Iris pigment epithelial cell (primary cell): ENCODE measurements at places on chromosomes 7 and 10.

GRCh38 chr7:137086896-137087295, 218.4 kb downstream of the CHRM2 start:
- no peak for DNase-seq

DNA sequence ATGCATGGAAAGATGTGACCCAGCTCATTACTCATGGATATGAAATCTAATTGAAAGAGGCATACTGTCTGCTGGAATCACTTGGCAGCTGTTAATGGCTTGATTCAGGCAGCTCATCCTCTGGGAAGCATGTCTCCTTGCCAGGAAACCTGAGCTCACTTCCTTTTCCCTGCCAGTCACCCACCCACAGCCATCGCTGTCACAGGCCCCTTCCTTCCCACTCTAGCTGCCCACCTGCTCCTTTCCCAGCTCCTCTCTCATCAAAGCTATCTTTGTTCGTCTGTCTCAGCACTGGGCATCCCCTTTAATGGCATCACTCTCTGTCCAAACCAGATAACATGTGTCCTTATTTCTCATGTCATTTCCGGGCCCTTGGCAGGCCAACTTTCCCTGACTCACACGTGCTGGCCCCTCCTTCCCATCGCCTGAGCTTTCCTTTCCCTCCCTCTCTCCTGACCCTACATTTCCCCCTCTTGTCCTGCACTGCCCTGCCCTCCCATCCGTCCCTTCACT, 721.9 kb downstream of the TNS3 start:
- DNase-seq = peak; percentile 44

DNA sequence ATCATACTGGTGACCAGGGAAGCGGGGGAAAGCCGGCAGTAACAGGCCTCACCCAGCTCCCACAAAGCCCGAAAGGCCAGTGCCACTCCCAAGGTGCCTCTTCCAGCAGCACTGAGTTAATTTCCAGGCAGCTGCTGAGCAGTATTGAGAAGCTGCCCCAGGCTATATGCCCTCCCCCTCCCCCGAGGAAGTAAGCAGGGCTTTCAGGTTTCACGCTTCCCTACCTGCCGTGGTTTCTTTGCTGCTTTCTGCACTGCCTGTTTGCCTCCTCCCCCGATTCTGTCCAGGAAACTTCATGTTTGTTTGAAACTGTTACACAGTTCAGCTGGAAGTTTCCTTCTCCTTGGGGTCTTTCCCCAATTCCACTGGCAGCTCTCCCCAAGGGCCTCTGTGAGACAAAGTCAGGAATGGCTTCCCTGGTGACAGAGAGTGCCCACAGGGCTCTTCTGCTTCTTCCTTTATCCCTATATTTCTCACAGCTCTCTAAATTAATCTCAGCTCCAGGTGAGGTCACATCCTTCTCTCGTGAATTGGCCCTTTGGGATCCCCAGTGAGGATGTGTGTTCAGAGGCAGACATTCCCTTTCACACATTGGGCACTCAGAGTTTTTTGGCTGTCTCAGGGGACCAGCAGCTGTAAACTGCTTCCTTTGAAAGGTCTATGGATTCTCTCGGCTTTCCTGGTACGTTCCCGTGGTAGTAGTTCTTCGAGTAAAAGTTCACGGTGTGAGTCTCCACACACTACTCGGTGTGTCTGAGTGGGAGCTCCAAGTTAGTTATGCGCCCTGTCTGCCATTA, 19.4 kb downstream of the C1GALT1 start:
- no peak for DNase-seq

DNA sequence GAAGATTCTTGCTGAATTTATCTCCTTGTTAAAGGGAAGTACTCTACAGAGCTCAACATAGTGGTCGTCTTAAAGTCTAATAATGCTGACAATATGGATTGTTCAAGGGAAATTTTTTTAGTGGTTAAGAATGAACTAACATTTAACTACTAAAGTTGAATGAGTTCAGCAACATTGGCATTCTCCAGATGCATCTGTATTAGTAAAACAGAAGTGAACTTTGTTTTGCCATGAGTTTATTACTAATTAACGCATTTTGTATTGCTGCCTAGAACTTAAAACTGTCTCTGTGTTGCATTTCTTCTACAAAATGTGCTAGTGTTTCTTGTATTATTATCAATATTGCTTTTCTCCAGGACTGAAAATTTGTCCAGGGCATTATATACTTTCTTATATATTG, 67.5 kb downstream of the C1GALT1 start:
- DNase-seq = no peak

DNA sequence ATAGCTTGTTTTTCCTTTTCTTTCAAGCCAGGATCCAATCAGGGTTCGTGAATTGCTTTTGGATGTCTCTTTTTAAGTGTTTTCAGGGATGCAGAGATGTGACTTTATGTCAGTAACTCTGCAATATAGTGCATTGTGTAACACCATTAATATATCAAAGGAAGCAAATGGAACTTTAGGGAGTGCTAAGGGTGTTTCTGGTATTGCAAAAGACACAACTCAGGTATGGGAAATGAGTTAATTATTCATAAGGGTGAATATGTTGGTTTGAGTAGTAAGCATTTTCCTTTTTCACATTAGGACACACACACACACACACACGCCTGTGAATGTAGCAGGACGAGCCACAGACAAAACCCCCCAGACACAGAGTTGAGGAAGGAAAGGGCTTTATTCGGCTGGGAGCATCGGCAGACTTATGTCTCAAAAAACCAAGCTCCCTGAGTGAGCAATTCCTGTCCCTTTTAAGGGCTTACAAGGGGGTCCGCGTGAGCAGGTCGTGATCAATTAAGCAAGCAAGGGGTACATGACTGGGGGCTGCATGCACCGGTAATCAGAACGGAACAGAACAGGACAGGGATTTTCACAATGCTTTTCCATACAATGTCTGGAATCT, 31.8 kb upstream of the GSDME start:
- no peak for DNase-seq

DNA sequence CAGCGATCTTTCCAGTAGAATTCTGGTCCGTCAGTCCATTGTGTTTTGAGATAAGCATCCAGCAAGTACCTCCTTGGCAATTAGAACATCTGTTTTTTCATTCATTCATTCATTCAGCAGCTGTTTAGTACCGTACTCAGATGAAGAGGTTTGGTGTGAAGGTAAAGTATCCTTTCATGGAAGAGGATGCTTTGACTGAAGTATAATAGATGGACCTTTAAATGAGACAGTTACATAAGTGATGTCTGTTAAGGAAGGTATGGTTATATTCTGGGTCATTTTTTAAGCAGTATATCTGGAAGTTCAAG, 1.2 kb downstream of the MAPK8 start:
- DNase-seq = no peak

DNA sequence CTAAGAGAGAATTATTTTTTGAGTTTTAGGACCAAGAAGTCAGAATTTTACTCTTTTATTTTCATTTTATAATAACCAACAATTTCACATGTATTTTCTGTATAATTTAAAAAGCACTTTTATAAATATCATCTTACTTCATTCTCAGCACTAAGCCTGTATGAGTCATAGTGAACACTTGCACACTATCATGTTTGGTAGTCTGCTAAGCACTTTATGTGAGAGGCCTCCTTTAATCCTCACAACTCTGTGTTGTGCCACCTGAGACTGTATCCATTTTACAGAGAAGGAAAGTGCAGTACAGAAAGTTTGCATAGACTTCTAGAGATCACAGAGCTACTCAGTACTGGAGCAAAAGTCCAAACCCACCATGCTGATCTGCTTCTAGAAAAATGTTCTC, 939.6 kb downstream of the NRG3 start:
- peak; percentile 1 for DNase-seq

DNA sequence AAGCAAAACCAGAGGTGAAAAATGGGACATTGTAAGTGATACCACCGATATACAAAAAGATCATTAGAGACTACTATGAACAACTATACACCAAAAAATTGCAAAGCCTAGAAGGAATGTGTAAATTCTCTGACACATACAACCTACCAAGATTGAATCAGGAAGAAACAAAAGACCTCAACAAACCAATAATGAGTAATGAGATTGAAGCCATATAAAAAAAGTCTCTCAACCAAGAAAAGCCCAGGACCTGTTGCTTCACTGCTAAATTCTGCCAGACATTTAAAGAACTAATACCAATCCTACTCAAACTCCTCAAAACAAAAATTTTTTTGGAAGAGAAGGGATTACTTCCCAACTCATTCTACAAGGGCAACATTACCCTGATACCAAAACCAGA, 134.0 kb downstream of the TPST1 start:
- no peak for DNase-seq

DNA sequence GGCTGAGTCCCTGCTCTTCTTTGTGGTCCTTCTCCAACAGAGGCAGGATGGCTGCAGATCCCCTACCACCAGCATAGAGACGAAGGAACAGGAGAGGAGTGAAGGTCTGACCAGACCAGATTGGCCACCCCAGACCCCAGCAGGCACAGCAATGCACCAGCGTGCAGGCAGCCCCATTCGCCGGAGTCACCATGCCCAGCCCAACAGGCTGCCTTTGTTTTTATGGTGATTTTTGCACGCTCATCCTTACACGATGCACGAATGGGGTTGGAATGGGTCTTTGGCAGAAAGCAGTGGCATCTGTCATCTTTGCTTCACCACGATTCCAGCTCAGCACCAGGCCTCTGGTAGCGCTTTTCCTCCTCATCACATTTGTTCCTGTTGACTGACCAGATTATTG, 427.6 kb downstream of the INHBA start:
- no peak for DNase-seq

GRCh38 chr7:55101359-55101758, 82.5 kb downstream of the EGFR start:
- no peak for DNase-seq

DNA sequence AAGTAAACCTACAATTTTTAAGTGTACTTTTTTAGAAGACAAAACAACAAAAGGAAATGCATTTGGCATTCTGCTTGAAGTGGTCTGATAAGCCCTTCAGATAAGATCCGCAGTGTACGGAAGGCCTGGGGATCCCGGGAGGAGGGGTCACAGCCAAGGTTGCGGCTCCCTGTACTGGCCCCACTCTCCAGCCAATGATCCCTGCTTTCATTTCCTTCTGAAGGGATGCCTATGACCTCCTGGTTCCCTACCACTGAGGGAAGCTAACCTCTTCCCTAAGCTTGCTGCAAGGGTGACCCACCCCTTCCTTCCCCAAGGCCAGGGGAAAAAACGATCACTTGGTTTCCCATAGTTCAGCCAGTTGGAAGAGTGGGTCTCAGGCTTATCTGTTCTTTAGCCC, 5.3 kb downstream of the DENND2A start:
- DNase-seq = no peak

DNA sequence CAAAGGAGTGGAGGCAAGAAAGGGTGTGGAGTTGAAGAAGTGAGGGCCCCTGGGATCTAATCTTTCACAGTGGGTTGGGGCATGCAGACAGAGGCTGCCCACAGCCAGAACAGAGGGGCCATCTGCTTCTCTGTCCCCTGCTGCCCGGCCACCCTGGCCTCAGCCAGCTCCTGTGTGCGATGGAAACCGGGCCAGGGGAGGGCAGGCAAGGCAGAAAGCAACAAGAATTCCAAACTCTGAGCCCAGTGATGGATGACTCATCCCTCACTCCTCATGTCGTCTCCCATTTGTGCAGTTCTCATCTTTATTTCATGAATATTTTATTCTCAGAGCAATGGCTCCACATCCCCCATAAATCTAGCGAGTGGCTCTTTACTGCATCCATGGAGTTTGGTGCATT, 757.1 kb downstream of the GRID1 start:
- DNase-seq = no peak

GRCh38 chr10:26486990-26487850, 49.1 kb downstream of the APBB1IP start:
- DNase-seq = peak; percentile 80

DNA sequence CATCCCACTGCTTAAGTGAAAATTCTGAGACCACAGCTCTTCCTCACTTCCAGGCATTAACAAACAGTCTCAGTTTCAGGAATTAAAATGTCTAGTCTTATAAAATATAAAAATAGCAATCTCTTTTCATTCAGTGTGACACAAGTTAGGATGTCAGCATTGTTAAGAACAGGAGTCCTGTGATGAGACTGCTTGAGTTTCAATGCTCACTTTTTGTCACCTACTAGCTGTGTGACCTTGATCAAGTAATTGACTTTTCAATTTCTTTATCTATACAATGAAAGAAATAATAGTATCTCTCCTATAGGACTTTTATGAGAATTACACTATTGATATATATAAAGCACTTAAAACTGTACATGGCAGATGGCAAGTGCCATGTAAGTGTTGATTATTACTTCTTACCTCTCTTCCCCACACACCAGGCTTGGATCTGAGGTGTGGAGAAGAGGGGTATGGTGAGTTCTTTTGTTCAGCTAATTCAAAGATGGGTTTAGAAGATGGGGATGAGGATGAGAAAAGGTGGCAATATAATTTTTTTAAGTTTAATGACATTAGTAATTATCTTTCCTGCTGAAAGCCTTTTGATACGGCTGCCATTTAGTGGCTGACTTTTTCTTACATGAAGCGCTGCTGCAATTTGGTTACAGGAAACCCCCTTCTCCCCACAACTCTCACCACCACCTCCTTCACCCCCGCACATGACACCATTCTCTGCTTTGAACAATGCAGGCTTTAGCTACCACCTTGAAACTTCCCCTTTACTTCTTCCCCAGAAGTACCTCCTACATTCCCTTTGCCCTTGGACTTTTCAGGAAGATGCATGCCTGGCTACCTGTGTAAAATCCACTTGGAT, 20.8 kb upstream of the HYAL4 start:
- DNase-seq = no peak

DNA sequence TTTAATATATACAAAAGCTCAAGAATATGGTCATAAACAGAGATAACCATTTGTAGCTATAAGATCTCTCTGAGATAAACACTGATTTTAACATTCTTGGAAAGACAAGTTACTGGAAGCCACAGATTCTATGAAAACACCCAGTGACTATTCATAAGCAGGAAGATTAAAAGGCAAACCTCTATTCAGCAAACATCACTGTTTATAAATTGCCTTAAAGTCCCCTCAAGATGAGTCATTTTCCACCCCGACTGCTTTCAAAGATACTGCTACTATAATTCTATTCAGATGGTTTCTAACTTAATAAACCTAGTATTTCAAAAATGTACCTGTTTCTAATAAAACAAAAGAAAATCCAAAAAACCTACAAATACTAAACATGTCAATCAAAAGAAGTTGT, 21.0 kb downstream of the TM9SF3 start:
- peak; percentile 78 for DNase-seq

DNA sequence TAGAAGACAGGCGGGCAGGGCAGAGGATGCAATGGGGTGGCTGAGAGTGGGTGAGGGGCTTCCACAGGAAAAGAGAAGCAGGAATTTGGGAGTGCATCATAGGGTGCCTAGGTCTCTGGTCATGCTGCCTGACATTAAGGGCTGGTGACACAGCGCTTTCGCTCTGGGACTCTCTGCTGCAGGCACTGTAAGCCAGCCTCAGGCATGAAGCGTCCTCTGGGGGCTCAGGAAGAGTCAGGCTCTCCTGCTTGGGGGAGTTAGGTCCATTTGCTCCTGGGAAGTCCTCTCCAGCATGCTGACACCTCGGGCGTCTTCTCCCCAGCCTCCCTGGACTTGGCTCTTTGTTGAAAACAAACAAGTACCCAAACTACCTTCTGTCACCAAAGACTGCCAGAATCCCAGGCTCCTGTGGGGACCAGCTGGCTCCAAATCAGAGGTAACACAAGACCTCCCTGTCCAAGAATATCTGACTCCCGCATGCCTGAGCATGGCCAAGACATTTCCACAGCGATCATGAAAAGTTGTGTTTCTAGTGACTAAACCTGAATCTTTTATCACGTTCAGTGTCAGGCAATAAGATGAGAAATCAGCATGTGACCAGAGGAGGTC, 55.4 kb downstream of the GPR26 start:
- DNase-seq = no peak
